Activated CD4-positive, alpha-beta T cell treated with anti-CD3 and anti-CD28 coated beads, Interleukin-2, amount 50 U/mL, for 24 hours (primary cell): ENCODE measurements at places on chromosomes 6 and 20.
A peak's percentile ranks its signal among the peaks of the same experiment; 100 is the strongest.

DNA sequence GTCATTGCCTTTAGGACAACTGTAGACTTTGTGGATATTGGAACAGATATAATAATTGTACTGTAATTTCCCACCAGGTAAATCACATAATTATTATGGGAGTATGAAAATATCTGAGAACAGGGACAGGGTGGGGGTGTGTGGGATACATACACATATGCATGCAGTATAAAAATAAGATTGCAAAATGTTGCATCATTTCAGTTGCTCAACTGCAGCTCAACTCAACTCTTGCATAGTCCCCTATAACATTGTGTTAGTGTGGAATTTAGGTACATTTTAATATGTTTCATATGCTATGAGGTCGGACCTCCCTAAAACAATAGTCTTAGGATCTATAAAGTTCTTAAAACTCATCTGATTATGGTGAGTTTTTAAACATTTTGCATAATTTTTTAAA is 275.0 kb upstream of the FLRT3 start:
- no peak for DNase-seq

- DNase-seq: no peak
Observed at GRCh38 chr6:157521362-157522335, 140.7 kb downstream of the ZDHHC14 start.

- DNase-seq: no peak
Observed at GRCh38 chr20:1440024-1440423, 26.6 kb downstream of the NSFL1C start.

GRCh38 chr6:131317516-131317915 is 182.2 kb downstream of the AKAP7 start:
- DNase-seq: no peak

DNA sequence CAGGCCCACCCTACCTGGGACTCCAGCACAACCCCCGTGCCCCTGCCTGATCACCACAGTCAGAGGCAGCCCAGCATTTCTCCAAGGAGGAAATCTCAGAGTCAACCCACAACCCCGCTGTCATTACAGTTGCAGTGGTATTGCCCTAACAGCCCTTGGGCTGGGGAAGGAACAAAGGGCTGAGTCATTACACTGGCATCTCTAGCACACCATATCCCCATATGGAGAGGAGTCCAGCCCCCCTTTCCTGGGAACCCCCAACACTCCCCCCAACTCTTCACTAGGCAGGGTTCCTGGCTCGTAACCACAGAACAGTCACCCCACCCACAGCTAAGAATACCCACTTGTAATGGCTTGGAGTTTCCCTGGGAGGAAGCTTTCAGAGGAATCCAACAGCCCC is 149.4 kb upstream of the OGFRL1 start:
- no peak for DNase-seq

GRCh38 chr6:28634761-28635546 is 109.3 kb downstream of the GPX5 start:
- DNase-seq: no peak

GRCh38 chr6:2021713-2022125 is 223.7 kb downstream of the GMDS start:
- no peak for DNase-seq

- DNase-seq: no peak
Observed at GRCh38 chr6:168095716-168096250, 16.8 kb upstream of the FRMD1 start.

DNA sequence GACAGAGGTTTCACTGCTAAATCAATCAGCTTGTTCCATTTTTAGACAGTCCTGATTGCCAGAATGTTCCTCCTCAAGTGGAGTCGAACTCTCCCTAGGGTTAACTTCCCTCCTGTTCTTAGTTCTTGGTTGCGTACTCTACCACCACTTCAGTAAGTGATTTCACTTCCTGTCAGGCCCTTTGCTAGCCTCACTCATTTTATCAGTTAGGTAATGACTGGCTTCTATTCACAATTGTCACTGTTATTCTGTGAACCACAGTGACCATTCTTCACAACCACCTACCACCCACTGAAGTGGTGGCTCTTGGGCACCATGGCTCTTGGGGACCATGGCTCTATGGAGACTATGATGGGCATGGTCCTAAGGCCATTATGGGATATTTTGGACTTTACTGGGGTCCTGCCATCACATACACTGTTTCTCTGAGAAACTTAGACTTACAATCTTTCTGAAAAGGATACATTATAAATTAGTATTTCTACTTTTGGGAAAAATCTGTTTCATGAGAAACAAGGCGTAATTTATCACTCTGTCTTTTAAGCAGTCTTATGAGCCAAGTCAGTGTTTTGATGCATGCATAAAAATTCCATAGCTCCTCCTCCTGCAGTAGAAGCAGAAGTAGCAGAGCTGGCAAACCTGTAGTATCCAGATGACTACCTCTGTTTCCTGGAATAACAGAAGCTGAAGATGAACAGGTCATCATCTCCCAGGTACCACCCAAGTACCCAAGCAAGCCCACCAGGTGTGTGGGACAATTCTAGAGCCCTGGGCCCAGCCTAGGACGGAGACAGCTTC is 66.3 kb downstream of the ATXN1 start:
- no peak for DNase-seq

- no peak for DNase-seq
Observed at GRCh38 chr20:2564406-2564805, 28.0 kb downstream of the TMC2 start.

DNA sequence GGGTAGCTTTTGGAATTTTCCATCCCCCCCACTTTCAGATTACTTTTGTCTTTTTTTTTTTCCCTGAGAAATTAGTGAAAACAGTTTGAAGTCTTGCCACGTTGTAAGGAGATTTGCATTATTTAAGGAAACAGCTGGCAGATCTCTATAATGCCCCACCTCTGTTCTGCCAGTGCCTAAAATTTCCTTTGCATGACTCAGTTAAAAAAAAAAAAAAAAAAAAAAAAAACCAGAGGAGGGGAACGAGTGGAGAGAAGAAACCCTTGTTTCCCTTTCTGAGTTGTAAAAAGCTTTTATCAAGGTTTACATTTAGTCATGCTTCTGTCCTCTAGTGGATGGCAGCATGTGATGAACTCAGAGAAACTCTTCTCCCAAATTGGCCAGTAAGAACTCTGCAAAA is 33.5 kb downstream of the CARMIL1 start:
- DNase-seq: no peak

DNA sequence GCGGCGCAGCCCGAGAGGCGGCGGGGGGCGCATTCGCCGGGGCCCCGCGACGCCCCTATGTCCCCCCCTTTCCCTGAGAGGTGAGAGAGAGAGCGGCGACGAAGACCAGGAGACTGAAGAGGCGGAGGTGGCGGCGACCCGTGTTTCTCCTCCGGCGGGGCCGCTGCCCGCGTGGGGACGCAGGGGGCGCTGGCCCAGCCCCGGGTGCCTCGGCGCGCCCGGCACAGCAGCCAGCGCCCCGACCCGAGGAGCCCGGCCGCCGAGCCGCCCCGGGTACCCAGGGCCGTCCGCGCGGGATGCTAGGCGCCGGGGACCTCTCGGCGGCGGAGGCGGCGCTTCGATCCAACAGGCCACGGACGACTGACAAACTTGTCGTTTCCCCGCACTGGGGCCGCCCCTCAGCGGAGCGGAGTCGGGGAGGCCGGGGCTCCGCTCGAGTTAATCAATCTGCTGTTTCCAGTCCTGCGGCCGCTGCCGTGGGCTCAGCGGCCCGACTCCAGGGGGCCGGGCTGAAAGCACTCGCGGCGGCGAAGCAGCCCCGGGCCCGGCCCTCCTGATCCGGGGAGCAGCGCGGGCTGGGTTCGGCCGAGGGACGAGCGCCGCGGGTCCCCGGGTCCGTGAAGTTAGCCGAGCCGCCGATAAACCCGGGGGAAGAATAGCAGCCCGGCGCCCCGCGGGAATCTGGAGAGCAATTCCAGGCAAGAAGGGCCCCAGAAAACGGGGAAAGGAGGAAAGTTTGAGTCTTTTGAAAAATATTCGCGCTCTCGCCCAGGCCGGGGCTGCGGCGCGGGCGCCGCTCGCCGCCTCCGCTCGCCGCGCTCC is 631 bp downstream of the MDGA1 start:
- DNase-seq: no peak

DNA sequence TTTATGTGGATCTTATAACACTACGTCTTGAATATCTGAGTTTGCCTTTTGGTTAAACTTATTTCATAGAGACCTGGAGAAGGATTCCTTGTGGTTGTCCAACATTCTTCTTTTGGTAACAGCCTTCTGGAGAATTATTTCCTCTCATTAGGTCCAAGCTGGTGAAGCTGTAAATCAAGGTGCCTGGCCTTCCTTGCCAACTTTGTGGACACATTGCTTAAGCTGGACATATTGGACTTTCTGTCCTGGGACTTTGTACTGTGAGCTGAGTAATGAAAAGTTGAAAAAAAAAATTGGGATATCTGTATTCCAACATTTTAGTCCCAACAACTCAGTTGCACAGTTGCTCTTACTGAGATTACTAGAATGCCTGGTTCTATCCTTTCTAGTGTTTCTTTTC is 186.2 kb downstream of the HAO1 start:
- DNase-seq: no peak

DNA sequence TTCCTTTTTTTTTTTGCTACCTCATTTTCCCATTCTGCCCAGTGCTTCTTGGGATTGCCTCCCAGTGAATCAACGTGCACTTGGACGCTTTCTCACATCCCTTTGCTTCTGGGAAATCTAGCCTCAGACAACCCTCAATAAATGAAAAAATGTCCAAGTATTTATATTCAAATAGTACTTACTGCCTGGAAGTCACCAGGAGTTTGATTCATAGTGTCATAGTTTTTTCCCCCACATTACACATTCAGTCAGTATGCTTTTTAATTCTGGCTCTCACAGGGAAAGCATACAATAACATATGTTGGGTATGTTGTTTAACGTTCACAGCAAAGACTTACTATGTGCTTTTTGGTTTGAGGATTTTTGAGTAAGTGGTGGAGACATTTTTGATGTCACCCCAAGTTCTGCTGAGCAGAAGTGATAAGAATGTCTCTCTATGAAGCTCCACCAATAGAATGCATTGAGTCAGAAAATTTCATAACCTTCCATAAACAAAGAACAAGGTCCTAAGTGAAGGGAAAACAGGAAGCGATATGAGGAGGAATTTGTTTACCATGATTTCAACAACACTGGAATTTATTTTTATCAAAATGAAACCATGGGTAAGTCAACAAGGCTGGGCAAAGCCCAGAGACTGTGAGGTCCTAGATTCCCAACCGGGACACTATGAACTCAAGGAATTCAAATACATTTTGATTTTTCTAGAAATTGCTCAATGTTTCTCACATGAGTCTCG is 301.2 kb upstream of the BMP2 start:
- no peak for DNase-seq

GRCh38 chr20:22352019-22352418 is 232.4 kb downstream of the FOXA2 start:
- no peak for DNase-seq

DNA sequence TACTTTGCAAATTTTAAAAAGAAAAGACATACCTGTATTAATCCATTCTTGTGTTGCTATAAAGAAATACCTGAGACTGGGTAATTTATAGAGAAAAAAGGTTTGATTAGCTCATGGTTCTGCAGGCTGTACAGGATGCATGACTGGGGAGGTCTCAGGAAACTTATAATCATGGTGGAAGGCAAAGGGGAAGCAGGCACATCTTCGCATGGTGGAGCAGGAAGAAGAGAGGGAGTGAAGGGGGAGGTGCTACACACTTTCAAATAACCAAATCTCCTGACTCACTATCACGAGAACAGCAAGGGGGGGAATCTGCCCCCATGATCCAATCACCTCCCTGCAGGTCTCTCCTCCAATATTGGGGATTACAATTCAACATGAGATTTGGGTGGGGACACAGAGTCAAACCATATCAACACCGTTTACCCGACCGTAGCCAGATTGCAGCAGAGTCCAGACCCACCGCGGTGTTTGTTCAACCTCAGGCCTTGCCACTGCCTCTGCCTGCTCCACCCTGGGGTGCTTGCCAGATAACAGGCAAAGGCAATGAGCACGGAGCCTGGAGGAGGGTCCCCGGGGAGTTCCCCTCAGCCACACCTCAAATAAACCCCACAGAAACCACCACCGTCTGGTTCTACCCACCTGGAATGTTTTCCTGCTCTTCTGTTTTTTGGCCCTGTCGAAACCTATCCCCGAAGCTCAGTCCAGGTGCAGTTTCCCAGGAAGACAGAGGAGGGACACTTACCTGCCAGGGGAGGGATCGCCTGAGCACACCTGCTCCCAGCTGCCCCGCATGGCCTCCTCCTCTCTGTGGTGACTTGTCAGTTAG is 142.2 kb upstream of the AFDN start:
- DNase-seq: no peak

DNA sequence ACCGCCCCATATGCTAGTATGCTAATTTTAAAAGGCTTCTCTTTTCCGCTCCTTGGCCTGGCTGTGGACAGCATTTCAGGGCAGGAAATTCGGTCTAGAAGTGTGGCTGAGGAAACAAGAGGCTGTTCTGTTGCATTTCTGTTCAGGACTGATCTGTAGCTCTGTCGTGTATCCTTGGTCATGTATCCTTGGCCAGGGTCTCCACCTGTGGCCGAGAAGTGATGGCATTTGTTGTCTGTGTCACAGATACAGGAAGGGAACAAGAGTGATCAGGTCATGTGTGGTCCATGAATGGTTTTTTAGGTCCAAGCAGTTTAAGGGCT is 300.5 kb upstream of the SUPT3H start:
- DNase-seq: no peak

GRCh38 chr6:137434640-137435039 is 59.6 kb downstream of the OLIG3 start:
- DNase-seq: no peak

- no peak for DNase-seq
Observed at GRCh38 chr20:4950841-4951240, 50.5 kb downstream of the SLC23A2 start.

DNA sequence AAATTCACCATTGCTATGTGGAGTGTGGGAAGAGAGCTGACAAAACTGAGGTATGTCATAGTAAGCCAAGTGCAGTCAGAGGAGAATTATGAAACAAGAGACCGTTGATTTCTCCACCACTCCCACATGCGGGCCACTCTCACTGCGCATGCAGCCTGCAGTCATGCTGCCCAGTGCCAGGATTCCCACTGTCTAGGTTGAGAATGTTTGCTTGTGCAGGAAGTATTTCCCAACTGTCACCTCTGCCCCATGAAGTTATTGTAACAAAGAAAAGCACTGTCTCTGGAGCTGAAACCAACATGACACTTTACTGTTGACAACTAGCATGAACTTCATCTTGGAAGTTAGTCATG is 18.7 kb upstream of the SFT2D1 start:
- DNase-seq: no peak

GRCh38 chr20:10447028-10447427 is 11.9 kb downstream of the SLX4IP start:
- peak; percentile 38 for DNase-seq

DNA sequence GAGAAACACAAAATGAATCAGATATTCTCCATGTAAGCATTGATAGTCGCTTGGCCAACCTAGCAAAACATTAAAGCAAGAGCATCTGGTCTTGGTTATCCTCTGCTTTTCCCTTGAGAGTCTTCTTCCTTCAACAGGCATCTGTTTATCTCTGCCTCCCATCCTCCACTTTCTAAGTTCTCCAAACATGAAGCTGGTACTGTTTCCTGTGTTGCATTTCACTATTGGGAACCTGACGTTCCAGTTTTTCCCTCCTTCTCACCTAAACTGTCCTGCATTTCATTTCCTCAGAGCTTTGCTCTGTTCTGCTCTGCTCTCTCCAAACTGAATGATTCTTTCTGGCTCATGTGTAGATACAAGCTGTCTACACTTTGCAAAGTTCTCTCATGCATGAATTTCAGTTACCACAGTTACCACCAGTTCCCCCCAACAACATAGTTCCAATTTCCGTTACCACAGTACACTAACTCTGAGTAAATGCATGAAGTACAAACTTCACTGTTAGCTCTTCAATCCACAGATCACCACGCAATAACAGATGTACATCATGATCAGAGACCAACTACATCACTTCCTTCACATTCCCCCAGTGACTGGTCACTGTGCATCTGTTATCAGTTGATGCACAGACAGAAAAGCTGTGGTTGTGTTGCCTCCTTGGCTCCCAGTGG is 86.7 kb upstream of the F13A1 start:
- DNase-seq: no peak
